GM03348 (cell line): ENCODE measurements at places on chromosomes 5 and 9.
A peak's percentile ranks its signal among the peaks of the same experiment; 100 is the strongest.

- no peak for DNase-seq
Measured at GRCh38 chr9:18605766-18606180, 131.8 kb downstream of the ADAMTSL1 start.

- DNase-seq, result peak; percentile 39
Measured at GRCh38 chr5:83645936-83646335, 74.7 kb downstream of the HAPLN1 start.

GRCh38 chr5:160774666-160775315, 77.2 kb downstream of the ATP10B start:
- no peak for DNase-seq

- DNase-seq, result no peak
Measured at GRCh38 chr5:12017007-12017406, 112.8 kb upstream of the CTNND2 start.
